ENCODE measurements at places on chromosomes 2 and 18.

DNA sequence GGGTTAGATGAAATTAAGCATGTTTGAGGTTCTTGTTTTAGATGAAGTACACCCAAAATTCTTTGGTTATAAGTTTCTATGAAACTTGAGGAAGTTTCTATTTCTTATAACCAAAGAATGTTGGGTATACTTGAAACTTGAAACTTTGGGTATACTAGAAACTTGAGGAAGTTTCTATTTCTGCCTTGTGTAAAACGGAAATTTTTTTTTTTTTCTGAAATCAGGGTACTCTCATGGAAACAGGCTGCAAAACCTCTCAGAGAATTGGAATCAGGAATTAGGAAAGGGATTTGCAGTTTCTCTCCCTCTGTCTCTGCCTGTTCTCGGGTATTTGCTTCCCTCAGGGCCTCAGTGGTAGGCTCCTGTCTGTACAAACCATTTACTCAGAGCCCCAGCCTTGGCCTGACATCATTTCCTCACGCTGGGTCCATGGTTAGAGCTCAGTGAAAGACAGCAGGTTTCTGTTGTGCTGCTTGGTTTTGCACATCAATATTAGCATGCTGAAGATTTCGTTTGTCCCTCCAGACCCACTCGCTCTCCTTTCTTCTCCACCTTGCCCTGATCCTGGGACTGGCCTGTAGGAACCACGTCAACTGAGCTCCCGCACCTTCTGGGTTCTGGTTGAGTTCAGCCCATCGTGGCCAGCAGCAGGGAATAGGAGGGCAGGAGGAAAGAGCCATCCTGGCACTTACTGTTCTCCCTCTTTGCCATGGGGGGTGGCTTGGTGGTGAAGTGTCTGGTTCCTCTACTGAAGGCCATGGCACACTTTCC is 106.4 kb downstream of the POLR1A start:
- DNase-seq = peak; percentile 60

DNA sequence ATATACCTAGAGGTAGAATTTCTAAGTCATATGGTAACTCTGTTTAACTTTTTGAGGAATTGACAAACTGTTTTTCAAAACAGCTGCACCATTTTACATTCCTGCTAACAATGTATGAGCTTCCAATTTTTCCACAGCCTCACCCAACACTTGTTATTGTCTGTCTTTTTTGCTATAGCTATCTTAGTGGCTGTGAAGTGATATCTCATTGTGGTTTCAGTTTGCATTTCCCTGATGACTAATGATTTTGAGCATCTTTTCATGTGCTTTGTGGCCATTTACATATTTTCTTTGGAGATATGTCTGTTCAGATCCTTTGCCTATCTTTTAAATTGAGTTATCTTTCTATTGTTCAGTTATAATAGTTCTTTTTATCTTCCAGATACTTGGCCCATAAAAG is 273.8 kb downstream of the AGPS start:
- no peak for DNase-seq

DNA sequence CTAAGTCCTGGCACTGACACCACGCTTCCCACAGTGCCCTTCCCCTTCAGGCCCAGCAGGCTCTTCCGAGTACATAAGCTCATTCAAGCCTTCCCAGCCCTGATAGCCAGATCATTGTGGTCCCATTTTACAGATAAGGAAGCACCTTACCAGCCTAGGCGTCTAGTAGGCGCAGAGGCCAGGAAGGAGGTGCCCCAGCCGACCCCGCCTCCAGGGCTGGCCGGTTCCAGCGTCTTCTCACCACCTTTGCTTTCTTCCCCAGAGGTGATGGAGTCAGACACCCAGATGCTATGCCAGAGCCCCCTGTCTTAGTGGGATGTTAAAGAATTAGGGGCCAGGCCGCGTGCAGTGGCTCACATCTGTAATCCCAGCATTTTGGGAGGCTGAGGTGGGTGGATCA is 28.9 kb upstream of the EFHD1 start:
- no peak for DNase-seq

DNA sequence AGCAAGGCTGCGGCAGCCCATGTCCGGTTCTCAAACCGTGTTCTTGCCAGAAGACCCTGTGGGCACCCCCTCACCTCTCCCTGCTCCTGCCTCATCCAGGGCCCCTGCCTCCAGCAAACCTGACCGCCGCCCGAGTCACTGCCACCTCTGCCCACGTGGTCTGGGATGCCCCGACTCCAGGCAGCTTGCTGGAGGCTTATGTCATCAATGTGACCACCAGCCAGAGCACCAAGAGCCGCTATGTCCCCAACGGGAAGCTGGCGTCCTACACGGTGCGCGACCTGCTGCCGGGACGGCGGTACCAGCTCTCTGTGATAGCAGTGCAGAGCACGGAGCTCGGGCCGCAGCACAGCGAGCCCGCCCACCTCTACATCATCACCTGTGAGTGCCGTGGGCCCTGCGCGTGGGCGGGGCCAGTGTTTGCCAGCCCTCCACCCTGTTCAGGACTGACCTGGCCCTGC is 32.2 kb downstream of the MTERF4 start:
- DNase-seq = no peak

DNA sequence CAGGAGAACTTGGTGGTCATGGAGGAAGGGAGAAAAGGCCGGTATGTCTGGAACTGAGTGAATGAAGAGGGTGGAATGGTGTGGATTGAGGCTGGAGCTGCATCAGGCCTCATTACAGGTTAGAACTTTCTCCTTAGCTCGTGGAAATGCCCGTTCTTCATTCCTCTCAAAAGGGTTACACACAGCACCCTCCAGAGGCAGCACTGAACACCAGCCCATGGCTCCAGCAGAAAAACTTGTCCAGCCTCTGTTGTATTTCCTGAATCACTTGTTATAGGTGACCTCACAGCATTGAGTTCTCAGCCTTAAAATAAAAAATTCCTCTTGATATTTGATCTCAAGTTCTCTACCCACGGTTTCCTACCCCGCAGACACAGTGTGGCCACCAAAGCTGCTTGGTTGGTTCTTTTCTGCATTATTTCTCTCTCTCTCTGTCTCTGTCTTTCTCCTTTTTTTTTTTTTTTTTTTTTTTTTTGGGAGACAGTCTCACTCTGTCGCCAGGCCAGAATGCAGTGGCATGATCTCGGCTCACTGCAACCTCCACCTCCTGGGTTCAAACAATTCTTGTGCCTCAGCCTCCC is 89.6 kb downstream of the ITGB1BP1 start:
- peak; percentile 20 for DNase-seq

DNA sequence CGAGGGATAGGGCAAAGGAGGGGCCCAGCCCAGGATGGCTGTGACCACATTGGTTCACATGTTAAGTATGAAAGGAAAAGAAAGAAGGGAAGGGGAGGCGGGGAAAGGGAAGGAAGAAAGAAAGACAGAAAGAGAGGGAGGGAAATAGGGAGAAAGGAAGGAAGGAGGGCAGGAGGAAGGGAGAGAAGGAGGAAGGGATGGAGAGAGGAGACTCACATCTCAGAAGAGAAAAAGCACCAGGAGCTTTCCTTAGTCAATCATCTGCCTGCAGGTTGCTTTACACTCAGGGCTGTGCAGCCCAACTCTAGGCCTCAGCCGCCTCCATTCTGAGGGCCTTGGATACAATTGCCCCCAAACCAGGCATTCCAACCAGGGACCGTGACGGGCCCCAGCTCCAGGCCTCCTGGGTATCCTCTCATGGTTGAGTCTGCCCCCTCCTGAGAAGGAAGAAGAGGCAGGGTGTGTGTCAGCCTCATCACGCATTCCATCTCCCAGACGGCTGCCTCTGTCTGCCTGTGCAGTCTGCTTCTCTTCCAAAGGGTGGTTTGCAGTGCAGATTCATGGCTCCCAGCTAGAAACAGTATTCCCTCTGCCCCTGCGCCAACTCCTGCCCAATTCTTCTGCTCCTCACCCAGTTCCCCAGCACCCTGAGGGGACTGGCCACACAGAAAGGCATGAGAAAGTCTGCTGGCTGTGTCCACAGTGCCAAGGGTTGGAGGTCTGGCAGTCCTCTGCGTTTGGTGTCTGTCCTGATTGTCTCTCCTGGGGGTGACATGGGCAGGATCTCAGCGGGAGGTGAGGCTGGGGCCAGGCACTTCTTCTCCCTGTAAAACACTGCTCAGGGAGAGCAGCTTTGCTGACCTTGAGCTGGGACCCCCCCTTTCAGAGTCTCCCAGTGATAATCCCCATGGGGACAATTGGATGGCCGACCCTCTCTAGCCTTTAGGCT is 163.3 kb downstream of the SMAD7 start:
- DNase-seq = no peak

- DNase-seq = no peak
Measured at GRCh38 chr2:233476651-233477547, 89.7 kb downstream of the USP40 start.

DNA sequence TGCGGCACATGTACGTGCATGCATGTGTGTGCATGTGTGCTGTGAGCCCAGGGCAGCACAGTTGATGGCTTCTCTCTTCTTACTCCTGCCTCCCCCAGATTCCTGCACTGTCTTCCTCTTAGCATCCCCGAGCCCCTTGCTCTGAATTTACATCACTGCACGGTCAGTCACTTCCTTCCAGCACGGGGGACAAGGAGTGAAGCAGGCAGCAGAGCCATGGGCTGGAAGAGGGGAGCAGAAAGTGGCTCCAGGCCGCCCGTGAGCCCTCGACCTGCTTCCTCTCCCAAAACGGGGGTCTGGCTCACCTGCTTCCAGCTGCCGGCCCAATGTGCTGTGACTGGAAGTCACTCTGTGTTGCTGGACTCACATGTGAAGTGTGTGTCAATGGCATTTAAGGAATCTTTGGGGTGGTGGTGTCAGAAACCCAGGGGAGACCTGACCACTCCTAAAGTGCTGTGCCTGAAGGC is 106.1 kb downstream of the FAM210A start:
- DNase-seq = no peak

- DNase-seq = peak; percentile 61
Measured at GRCh38 chr18:44729631-44730101, 49.0 kb downstream of the SETBP1 start.
